Stimulated activated CD8-positive, alpha-beta memory T cell treated with anti-CD3 and anti-CD28 coated beads, Interleukin-7, amount 100 ng/mL, for 1 hour (primary cell): ENCODE measurements at places on chromosomes 13 and 19.
A peak's percentile ranks its signal among the peaks of the same experiment; 100 is the strongest.

DNA sequence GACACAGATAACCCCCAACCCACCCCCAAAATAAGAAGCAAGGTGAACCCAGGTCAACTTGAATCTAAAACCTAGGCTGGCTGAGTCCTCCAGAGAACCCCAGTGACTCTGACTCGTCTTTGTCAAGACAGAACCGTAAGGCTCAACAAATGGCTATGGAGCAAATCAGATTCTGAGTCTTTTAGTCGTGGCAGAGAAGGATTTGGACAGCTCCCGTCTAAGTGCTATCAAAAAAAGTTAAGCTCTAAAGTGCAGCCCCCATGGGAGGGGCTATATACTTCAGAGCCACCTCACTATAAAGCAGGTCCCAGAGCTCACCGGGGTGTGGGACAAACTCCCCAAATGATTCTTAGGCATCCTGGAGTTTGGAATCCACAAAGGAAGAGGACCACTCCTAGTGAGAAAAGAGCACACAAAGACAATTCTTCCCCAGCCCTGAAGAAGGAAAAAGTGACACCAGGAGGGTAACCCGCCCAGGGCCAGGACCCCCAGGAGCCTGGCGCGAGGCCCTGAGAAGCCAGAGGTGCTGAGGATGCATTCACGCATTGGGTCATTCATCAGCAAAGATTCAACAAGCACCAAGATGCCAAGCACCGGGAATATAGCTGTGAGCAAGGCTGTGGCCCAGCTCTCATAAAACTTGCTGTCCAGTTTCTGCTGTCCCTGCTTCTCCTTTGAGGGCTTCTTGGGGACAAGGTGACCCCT lies 25.4 kb upstream of the C13orf42 start:
- DNase-seq: no peak

GRCh38 chr19:48152551-48152950 lies 17.6 kb downstream of the LIG1 start:
- DNase-seq: peak; percentile 50

DNA sequence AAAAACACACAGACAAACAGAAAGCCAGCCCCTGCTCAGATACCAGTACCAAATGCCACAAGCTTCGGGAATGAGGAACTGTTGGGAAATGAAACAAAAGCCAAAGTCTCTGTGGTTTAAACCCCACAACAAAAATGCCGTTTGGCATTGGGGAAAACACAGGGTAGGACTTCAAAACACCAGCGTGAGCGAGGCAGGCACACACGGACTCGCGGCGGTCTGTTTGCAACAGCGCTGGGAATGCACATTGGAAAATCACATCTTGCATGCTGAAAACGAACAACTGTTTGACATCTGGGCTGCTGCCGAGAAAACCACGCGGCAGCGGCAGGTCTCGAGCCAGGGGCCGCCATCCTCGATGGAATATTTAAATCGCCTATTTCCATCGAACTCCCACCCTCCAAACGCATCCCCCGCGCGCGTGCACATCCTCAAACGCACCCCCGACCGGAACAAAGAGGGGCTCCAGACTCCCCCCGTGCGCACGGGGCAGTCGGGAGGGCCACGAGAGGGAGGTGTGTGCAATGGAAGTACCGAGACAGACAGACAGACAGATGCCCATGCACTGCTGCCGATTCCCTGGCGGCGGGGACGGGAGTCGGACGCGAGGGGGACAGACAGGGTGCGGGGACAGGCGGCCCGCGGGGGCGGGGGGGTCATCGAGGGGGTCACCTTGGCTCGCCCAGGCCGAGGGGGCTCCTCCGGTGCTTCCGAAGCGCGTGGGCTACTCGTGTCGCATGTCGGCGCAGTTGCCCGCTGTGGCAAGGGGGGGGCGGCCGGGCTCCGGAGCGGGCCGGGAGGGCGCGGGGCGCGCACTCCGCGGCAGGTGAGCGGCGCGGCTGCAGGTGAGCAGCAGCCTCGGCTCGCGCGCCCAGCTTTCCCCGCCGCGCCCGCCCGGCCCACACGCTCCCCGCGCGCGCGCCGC lies at the start of gene GPR12:
GPR12 (minus strand) TSS at position 880 of the 925 bp plus-strand sequence. CDS start 959 bp downstream, outside the sequence.
- DNase-seq: no peak

DNA sequence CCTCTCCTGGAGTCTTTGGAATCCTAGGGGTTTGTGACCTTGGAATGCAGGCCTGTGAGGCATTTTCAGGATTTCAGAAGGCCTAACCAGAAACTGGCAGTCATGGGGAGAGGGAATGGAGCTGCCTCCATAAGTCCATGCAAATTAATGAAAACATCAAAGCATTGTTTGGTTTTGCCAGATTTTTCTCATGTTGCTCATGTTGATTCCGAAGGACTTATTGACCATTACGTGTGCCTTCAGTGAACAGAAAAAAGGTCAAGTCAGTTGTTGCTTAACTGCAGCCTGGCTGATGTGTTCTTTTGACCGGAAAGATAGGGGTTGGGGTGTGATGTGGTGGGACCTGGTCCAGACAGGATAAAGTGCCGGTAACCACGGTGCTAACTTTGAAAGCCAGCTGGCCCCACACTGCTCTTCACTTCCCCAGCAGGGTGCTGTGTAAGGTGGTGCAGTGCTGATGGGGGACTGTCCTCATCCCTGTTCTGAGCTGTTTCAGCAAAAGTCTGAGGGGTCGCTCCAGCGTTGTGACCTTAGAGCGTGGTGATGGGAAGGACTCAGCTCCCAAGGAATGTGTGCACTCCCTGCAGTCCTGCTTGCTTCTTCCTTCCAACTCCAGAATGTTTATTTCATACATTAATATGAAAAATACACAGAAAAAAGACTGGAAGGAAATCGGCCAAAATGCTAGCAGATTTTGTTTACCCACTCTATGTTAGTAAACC lies 3.5 kb downstream of the RNF113B start:
- DNase-seq: no peak

- DNase-seq: no peak
These were observed 12.6 kb downstream of the LRRC4B start for GRCh38 chr19:50555450-50556281.

GRCh38 chr19:14978161-14978776 lies 1.4 kb downstream of the SLC1A6 start:
- DNase-seq: no peak

- no peak for DNase-seq
These were observed 261.6 kb downstream of the GPC5 start for GRCh38 chr13:91660076-91660415.

- DNase-seq: no peak
These were observed 242.2 kb downstream of the B3GLCT start for GRCh38 chr13:31441800-31442510.

DNA sequence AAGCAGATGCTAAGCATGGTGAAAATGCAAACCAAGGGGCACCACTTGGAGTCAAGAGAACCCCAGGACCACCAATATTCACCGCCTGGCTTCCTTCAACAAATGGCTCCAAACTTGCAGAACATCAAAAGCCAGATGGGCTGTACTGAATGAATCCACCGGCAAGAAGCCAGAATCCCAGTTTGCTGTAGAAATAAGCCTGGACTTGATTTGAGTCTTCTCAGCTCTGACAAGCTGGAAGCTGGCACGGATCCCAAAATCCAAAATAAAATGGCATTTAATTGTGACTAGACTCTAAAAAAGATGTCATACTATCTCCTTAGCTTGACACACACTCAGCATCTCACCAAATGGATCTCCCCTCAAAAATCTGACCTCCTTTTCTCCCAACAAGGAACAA lies 11.9 kb downstream of the EFNB2 start:
- DNase-seq: no peak

- no peak for DNase-seq
These were observed 11.2 kb downstream of the ACTN4 start for GRCh38 chr19:38658462-38659306.
